Anterior cingulate cortex (tissue), 58 donors: ENCODE measurements at places on chromosomes 13 and 19.

- DNase-seq = no peak
Observed at GRCh38 chr13:112637017-112637801, 49.3 kb upstream of the TUBGCP3 start.

DNA sequence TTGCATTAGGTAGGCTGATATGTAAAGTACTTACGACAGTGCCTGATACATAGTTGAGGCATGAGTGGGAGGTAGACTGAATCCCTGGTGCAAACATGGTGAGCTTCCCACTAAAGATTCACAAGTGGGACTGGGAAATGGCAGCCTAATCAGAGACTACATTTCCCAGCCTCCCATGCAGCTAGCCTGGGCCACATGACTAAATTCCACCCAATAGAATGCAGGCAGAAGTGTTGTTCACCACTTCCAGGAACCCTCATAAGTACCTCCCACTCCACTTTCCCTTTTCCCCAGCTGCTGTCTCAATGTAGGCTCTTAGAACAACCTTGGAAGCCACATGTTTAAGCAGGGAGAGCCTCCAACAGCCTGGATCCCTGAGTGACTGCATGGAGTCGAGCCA is 104.9 kb downstream of the CACNA1A start:
- DNase-seq = no peak

GRCh38 chr19:18608805-18609716 is 2.5 kb upstream of the CRLF1 start:
- DNase-seq = no peak

GRCh38 chr19:38538386-38538785 is 79.4 kb downstream of the MAP4K1 start:
- DNase-seq = peak; percentile 32

GRCh38 chr13:50991579-50992521 is 82.3 kb downstream of the RNASEH2B start:
- no peak for DNase-seq
